Right lobe of liver (tissue), 6 donors: ENCODE measurements at places on chromosomes 3 and 15.

- no peaks in the 10 kb centered on the region for H3K36me3 ChIP-seq
- H3K4me1 ChIP-seq, result no peaks in the 10 kb centered on the region
- H3K27ac ChIP-seq, result no peak overlapping the region
- no peak overlapping the region for H3K4me3 ChIP-seq
Observed at GRCh38 chr15:99953886-99954285, 220.6 kb upstream of the LYSMD4 start.

- no peak for DNase-seq
- H3K27me3 ChIP-seq, result no peaks in the 10 kb centered on the region
Observed at GRCh38 chr3:12603969-12604368, 47.1 kb downstream of the MKRN2 start.

GRCh38 chr3:58392181-58392580 lies 41.5 kb downstream of the PDHB start:
- DNase-seq, result no peak
- H3K36me3 ChIP-seq, result peaks cover 9% of the 10 kb centered on the region
- no peaks in the 10 kb centered on the region for H3K27me3 ChIP-seq
- no peak overlapping the region for H3K4me3 ChIP-seq
- H3K4me1 ChIP-seq, result no peaks in the 10 kb centered on the region

GRCh38 chr15:51757450-51757849 lies 6.1 kb downstream of the TMOD2 start:
- no peaks in the 10 kb centered on the region for H3K4me1 ChIP-seq
- DNase-seq, result no peak
- H3K4me3 ChIP-seq, result no peak overlapping the region
- no peak overlapping the region for H3K27ac ChIP-seq
- no peaks in the 10 kb centered on the region for H3K27me3 ChIP-seq

DNA sequence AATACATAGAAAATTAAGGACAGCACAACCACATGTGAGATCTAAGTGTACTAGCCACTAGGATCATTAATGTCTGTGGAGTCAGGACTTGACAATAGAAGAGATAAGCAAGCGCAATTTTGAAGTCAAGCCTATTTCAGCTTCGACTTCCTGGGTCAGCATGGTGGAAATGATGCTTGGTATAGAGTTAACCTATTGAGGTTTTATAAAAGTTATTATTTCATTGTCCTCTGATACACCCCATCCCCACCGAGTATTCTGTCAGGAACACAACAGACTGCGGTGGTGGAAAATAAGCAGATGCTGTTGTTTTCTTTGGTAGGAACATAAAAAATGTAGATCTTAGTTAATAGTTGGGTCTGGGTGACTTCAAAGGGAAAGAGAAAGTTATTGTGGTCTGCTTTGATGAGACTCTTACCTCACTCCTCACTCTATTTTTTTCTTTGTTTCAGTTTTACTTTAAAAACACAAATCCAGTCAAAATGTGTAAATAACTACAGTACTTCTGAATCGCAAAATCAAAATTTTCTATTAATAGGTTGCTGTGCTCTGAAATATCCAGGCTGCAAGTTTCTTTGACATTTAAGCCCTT lies 82.1 kb downstream of the IL5RA start:
- H3K4me1 ChIP-seq, result no peaks in the 10 kb centered on the region
- H3K36me3 ChIP-seq, result no peaks in the 10 kb centered on the region
- DNase-seq, result no peak
- no peak overlapping the region for H3K27ac ChIP-seq
- no peak overlapping the region for H3K4me3 ChIP-seq
- no peaks in the 10 kb centered on the region for H3K27me3 ChIP-seq

DNA sequence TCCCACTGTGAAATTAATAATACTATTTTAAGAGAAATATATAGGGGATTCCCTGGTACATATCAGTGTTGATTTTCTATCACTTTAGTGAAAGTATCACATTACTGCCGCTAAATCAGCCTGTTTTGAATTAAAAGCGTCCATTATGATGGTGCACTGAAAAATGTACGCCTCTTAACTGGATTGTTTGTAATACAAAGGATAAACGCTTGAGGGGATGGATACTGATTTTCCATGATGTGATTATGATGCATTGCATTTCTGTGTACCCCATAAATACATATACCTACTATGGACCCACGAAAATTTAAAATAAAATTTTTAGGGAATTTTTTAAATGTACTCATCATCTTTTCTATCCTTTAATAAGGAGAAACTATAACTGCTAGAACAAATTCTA lies 478.6 kb downstream of the MAGI1 start:
- H3K4me1 ChIP-seq, result no peaks in the 10 kb centered on the region
- no peaks in the 10 kb centered on the region for H3K36me3 ChIP-seq
- no peak overlapping the region for H3K4me3 ChIP-seq
- DNase-seq, result no peak

GRCh38 chr15:80744826-80745225 lies 34.3 kb upstream of the CEMIP start:
- H3K4me1 ChIP-seq, result no peaks in the 10 kb centered on the region
- DNase-seq, result no peak
- no peak overlapping the region for H3K4me3 ChIP-seq
- no peaks in the 10 kb centered on the region for H3K36me3 ChIP-seq
- H3K27ac ChIP-seq, result no peak overlapping the region

DNA sequence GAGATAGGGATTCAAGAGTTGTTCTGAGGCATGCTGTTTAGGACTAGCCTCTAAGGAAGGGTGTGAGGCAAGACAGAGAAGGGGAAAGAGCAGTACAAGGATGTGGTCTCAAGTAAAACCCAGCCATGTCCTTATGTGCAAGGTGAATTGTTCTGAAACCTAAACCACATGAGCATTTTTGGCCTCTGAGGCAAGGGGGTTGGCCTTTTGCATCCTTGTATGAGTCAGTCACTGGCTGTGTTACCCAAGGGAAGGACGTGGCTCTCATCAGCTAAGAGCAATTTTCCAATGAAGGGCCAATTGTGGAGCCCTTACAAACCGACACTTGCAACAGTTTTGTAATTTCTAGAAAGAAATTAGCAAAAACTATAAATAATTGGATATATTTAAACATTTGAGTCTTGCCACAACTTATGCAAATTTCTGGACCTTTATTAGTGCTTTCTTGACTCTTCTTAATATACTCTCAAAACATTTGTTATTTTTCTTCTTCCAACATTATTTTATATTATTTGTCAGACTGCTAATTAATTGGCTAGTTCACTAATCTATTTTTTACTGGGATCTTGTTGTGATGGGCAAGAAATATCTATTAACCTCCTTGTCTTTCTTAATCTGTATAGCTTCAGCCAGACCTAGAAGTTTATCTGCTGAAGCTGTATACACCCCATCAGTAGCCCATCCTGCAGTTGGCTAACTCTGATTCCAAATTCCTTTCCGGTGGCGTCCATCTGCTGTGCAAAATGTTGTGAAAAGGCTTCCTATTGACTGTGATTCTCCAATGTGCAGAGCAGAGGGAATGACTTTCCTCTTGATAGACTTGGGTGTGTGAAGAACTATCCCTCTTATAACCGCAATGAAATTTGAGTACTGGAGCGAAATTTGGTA lies 97.7 kb upstream of the P2RY1 start:
- no peak for DNase-seq
- H3K27me3 ChIP-seq, result no peaks in the 10 kb centered on the region
- no peak overlapping the region for H3K4me3 ChIP-seq
- no peaks in the 10 kb centered on the region for H3K36me3 ChIP-seq

DNA sequence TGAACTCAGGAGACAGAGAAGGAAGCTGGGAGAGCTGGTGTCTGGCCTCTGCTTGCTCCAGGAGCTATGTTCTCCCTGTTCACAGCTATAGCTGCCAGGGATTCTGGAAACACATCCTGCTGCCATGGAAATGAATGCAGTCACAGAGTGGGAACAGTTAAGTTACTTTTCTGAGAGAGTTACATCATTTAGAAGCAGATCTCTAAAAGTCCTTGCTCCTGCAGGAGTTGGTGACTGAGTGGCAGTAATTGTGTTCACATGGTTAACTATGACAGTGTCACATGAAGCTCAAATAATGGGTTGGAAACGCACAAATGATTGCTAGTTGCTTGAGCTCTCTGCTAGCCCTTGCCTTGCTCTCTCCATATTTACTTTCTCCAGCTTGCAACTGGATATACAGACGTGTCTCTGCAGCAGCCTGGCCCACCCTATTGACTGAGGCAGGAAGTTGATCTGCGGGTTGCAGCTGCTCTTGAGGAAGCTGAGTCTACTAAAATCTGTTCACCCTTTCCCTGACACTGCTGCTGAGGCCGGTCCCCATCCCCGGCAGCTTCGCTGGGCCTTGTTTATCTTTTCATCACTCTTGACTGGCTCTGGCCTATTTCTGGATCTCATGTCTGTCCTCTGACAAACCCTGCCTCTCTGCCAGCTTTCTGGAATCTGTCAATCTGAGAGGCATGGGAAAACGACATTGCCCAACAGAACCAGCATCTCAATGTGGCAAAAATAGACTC lies 16.7 kb upstream of the ISLR start:
- H3K4me3 ChIP-seq, result no peak overlapping the region
- DNase-seq, result no peak
- H3K27me3 ChIP-seq, result no peaks in the 10 kb centered on the region
- H3K27ac ChIP-seq, result no peak overlapping the region
- H3K4me1 ChIP-seq, result no peaks in the 10 kb centered on the region

DNA sequence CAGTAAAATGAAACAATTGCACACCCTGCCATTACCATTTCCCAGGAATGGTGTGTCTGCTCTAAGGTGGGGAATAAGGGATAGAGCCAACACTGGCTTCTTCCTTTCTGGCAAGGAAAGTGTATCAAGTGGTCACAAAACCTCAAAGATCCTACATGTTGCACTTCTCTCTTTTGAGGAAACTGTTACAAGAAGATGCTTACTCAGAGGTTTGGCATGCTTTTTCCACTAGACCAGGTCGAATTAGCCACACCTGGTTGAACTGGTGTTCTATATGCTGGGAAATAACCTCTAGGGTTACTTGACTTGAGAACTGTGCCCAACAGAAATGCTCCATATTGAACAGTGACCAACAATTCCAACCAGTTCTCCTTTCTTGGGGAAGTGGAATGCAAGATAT lies 102.9 kb downstream of the LRRN1 start:
- no peak for DNase-seq
- no peak overlapping the region for H3K4me3 ChIP-seq
- H3K27ac ChIP-seq, result no peak overlapping the region
- no peaks in the 10 kb centered on the region for H3K36me3 ChIP-seq
- H3K27me3 ChIP-seq, result no peaks in the 10 kb centered on the region

- H3K4me3 ChIP-seq, result no peak overlapping the region
- DNase-seq, result no peak
- no peaks in the 10 kb centered on the region for H3K4me1 ChIP-seq
- no peak overlapping the region for H3K27ac ChIP-seq
- H3K36me3 ChIP-seq, result no peaks in the 10 kb centered on the region
- H3K27me3 ChIP-seq, result no peaks in the 10 kb centered on the region
Observed at GRCh38 chr3:16363636-16364035, 98.6 kb downstream of the OXNAD1 start.

GRCh38 chr3:52328536-52329080 lies 12.5 kb downstream of the DNAH1 start:
- H3K4me3 ChIP-seq, result no peak overlapping the region
- H3K4me1 ChIP-seq, result peaks cover 18% of the 10 kb centered on the region
- no peak for DNase-seq
- H3K36me3 ChIP-seq, result peaks cover 4% of the 10 kb centered on the region
- no peaks in the 10 kb centered on the region for H3K27me3 ChIP-seq

DNA sequence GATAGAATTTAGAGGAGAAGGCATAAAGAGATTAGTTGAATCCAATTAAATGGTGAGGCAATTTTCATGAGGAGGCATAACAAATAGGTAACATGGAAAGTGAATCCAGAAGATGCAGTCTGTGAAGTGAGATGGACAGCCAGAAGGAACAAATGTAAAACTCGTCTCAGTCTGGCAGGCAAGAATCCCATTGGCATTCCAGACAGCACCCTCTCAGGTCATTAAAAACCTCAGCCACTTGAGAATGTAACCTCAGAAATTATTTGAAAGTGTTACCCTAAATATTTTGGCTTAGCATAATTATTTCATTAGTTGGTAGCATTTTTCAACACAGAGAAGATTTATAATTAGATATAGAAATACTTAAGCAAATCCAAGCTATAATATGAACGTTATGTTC lies 342.3 kb downstream of the LRRC3B start:
- H3K4me3 ChIP-seq, result no peak overlapping the region
- DNase-seq, result no peak
- H3K4me1 ChIP-seq, result no peaks in the 10 kb centered on the region
- no peaks in the 10 kb centered on the region for H3K27me3 ChIP-seq
- H3K36me3 ChIP-seq, result no peaks in the 10 kb centered on the region

DNA sequence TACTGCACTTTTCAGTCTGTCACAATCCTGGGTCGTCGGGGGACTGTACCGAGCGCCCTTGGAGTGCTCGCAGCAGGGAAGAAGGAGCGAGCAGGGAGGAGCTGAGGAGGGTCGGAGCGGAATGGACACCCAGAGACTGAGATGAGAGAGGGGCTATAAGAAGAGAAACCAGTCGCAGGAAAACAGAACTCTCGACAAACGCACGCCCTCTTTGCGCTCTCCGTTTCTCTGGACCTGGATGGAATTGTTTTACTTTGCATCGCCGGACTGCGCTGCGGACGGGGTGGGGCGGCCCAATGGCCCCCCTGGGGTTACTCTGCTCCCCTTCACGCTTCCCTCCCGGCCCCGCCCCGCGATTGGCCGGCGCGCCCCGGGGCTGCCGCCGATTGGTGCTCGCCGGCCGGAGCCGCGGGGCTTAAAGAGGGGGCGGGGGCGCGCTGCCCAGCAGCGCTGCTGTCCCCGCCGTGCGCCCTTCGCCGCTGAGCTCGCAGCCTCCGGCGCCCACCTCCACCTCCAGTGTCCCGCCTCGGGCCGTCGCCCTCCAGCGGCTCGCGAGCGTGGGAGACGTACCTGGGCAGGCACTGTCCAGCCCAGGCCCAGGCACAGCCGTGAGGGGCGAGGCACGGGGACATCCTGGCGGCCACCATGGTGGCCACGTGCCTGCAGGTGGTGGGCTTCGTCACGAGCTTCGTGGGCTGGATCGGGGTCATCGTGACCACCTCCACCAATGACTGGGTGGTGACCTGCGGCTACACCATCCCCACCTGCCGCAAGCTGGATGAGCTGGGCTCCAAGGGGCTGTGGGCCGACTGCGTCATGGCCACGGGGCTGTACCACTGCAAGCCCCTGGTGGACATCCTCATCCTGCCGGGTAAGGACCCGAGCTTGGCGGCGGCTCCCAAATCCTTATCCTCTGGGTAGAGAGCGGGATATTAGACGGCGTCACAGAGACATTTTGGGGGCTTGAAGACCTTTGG lies at the start of gene CLDN11:
Gene CLDN11 (plus strand): TSS at position 447 of the 977 bp plus-strand sequence. CDS start 199 bp downstream, at position 646.
- H3K4me1 ChIP-seq, result peaks cover 13% of the 10 kb centered on the region
- H3K27ac ChIP-seq, result peak within 1 kb of the TSS; percentile 4
- peaks cover 8% of the 10 kb centered on the region for H3K27me3 ChIP-seq
- no peak for DNase-seq
- no peaks in the 10 kb centered on the region for H3K36me3 ChIP-seq

- no peak overlapping the region for H3K4me3 ChIP-seq
- H3K36me3 ChIP-seq, result no peaks in the 10 kb centered on the region
- no peak for DNase-seq
- H3K27me3 ChIP-seq, result no peaks in the 10 kb centered on the region
- no peaks in the 10 kb centered on the region for H3K4me1 ChIP-seq
Observed at GRCh38 chr3:153078826-153079225, 83.2 kb upstream of the RAP2B start.

- DNase-seq, result no peak
- H3K4me3 ChIP-seq, result no peak overlapping the region
- H3K27me3 ChIP-seq, result no peaks in the 10 kb centered on the region
Observed at GRCh38 chr15:95845862-95846515, 484.5 kb upstream of the NR2F2 start.

- H3K4me3 ChIP-seq, result no peak overlapping the region
- H3K4me1 ChIP-seq, result no peaks in the 10 kb centered on the region
- H3K36me3 ChIP-seq, result no peaks in the 10 kb centered on the region
- no peak for DNase-seq
- no peaks in the 10 kb centered on the region for H3K27me3 ChIP-seq
Observed at GRCh38 chr3:5013021-5013906, 34.0 kb downstream of the BHLHE40 start.

GRCh38 chr3:48564022-48564421 lies 441 bp upstream of the UCN2 start:
- H3K4me1 ChIP-seq, result no peaks in the 10 kb centered on the region
- H3K27me3 ChIP-seq, result no peaks in the 10 kb centered on the region
- no peaks in the 10 kb centered on the region for H3K36me3 ChIP-seq
- H3K4me3 ChIP-seq, result no peak overlapping the region
